Adipocyte (in vitro differentiated cells): ENCODE measurements at places on chromosomes 5 and 9.

- DNase-seq = no peak
Observed at GRCh38 chr5:77908787-77909186, 132.6 kb upstream of the TBCA start.

DNA sequence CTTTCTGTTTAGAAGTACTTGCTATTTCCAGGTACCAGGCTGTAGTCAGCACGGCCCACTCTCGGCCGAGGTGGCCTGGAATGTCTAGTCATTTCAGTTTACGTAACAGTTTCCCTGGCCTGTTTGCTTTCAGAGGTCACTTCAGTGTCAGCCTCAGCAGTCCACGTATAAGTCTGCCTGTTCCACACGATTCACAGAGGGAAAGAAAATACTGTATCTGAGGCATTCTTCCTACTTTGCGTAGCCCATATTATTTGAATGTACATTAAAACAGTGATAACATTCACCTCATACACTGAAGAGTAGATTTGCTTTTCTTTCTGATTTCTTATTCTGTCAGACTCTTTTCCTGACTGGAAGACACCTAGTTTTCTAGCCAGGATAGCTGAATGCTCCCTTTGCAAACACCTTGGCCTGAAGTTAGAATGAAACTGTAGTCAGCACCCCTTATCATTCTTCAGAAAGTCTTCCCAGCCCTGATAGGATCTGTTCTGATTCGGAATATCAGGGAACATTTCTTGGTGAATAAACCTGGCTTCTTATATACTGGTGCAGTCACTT is 140.9 kb downstream of the AOPEP start:
- DNase-seq = peak; percentile 86

DNA sequence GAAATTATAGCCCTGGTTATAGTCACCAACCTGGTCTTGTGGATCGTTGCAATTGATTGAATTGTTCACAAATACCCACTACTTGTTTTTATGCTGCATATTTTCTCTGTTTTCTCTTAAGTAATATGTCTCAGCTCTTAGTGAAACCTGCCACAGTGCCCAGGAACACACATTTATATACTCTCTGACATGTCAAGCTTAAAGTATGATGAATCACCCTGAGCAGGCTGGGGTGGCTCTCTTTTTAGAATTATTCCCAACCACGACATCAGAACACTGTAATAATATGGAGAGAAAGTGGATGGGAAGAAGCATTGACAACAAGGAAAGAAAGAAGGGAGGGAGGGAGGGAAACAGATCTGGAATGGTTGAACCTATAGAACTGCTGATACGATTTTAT is 72.8 kb upstream of the ZNF608 start:
- DNase-seq = peak; percentile 23

GRCh38 chr9:76558465-76558864 is 99.5 kb downstream of the GCNT1 start:
- no peak for DNase-seq

- DNase-seq = no peak
Observed at GRCh38 chr5:172105811-172106210, 82.2 kb downstream of the STK10 start.

- no peak for DNase-seq
Observed at GRCh38 chr5:117473165-117473564, 898.5 kb upstream of the SEMA6A start.

GRCh38 chr5:143771189-143771588 is 40.8 kb upstream of the HMHB1 start:
- DNase-seq = peak; percentile 11

GRCh38 chr5:33628796-33629195 is 188.0 kb downstream of the TARS1 start:
- no peak for DNase-seq

DNA sequence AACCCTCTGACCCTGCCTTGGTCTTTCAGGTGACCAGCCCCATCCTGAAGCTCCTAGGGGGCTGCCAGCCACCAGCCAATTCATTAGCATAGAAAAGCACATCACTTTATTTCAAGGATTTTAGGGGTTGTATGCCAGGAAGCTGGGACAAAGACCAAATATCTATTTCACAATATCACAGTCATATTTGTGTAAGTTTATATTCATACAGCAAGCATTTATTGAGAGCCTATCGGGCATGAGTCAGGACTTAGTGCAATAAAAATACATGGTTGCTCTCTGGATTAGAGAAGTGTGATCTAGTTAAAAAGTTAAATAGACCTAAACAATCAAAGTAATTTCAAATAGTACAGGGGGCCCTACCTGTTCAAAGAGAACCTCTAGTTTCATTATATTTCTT is 113.8 kb downstream of the ERCC6L2 start:
- DNase-seq = peak; percentile 43

DNA sequence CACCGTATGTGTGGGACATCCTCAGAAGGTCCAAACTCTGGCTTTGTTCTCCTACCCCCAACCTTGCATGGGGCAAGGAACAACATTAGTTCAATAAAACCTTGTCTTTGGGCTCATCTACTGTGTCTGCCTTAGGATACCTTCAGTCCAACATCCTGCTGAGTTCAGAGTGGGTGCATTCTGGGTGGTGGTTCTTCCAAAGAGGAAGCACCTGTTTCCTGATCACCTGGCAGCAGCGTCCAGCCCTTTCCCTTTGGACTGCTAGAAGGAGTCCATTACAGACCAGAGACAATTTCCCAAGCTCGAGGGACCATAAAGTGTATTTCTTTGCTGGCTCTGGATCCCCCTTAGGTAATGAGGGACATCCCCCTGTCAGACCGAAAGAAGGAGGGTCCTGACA is 154.1 kb downstream of the SEMA6A start:
- no peak for DNase-seq

- no peak for DNase-seq
Observed at GRCh38 chr9:14417237-14417636, 103.3 kb upstream of the NFIB start.

- no peak for DNase-seq
Observed at GRCh38 chr5:126506079-126506478, 82.9 kb downstream of the GRAMD2B start.

GRCh38 chr5:59833448-59833847 is 60.1 kb downstream of the PDE4D start:
- DNase-seq = no peak

DNA sequence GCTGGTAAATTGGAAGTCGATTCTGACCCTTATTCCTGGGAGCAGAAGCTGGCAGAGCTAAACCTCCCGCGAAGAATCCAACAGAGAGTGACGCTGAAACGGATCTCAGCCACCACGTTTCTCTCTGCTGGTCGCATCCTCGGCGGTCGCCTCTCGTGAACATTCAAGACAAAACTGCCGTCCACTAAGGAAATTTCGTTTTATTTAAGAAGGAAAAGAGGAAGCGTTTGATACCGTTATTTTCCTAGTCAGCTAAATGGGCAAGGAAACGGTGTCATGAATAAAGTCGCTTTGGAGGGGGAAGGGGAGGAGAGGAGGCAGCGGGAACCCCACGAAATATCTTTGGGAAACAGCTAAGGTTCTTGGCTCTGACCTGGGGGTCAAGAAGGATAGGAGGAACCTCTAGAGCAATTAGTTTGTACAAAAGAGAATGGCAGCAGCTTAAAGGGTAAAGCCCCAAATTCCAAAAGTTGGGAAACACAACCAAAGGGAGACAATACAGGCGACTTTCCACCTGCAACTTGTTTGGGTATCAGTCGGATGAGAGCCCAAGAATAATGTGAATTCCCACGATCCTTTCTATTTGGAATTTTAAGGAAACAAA is 1.9 kb downstream of the FOXB2 start:
- DNase-seq = no peak

DNA sequence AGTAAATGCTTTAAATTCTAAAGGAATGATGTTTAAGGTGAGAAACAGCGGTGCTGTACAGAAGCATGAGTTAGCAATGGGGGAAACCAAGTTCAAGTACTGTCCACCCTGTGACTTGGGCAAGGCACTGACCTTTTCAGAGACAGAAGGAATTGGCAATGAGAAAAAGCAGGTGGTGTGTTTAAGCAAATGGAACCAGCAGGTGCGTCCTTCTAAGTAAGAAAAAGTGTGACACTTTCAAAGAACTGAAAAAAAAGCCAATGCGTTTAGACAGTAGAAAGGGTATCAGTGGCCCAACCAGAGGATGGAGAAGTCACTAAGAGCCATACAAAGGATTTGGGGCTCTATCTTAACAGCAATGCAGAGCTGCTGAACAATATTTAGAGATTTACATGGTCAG is 250.6 kb downstream of the PAPPA start:
- no peak for DNase-seq

DNA sequence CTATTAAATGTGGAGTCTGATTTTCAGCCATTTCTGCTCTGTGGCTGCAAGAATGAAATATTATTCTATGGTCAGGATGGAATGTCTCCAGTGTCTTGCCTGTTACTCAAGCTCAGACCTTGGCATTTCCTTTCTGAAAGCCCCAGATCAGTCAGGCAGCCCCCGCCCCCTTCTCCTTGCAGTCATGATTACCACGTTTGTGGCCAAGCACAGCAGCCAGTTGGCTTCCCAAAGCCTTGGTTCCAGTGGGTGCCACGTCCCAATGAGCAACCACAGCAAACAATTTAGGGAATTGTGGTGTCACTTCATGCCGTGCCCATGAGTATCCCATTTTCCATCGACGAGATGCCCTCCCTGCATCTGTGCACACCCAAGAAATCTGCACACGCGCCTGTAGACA is 9.7 kb upstream of the OBP2A start:
- peak; percentile 58 for DNase-seq

DNA sequence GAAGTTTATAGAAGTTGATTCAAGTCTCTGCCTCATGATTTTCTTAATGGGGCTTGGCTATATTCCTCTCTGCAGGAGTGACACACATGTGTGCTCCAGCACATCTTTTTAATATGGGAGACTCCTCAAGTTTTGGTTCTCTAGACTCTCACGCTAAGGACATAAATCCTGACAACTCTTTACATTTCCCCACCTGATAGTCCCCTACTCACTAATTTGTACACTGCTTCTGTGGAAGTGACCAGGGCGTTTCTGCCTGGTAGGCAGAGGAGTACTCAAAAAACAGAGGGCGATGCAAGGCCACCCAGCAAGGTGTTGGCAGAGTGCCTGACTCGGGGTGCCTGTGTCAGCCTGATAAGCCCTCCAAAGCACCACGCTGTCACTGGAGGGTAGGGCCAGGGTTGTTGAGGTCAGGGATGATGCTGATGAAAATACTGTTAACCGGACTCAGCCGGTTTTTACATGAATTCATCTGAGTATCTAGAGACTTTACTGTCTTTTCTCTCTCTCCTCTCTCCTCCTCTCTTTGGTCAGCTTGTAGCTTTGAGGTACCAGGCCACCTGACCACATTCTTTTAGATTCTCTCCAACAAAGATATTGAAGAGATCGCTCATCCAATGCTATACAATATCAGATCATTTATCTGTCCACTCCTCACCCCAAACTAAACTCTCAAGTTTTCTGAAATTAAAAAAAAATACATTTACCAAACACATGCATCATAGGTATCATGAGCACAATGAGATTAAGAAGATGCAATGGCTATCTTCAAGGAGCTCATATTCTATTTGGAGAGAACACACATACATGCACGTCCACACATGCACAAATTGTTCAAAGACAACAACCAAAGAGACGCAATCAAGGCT is 205.2 kb downstream of the PIK3R1 start:
- DNase-seq = no peak

DNA sequence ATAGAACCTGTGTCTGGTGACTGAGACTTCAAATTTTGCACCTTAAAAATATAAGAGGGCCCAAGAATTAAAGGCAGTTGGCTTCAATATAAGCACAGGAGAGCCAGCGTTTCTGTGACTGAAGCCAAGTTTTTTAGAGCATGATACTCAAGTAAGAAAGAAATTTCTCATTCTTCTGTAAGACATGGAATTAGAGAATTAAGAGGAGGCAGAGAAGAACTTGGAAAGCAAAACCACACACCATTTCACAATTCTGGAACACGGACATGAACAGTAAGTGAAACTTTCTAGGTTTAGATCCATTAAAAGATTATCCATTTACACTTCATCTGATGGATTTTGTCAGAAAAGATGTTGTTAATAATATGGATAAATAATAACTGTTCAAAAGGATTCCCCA is 8.9 kb upstream of the AGXT2 start:
- peak; percentile 26 for DNase-seq

DNA sequence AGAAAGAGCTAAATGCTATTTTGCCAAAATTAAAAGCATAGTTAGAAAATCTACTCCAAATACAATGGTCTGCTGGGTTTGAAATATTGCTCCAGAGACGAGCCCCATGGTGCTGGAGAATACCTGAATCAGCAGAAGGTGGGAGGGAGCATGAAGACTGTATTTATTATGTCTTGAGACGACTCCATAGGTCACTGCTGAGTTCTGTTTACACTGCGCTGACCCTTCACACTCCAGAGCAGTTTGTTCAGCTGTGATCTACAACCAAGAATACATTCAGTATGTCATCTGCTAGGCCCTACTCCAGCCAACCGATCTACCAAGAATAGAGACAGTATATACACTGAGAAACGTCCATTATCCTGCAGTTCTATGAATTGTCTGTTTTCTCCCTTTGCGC is 150.5 kb downstream of the TLE1 start:
- DNase-seq = no peak

- DNase-seq = no peak
Observed at GRCh38 chr5:143228597-143229293, 174.7 kb downstream of the NR3C1 start.
